ENCODE measurements at places on chromosomes 6 and 20.

GRCh38 chr6:142302421-142303175, 791 bp downstream of the ADGRG6 start:
- DNase-seq = no peak

GRCh38 chr6:13140980-13141379, 187.4 kb downstream of the TBC1D7 start:
- no peak for DNase-seq

GRCh38 chr20:13765299-13765698, 19.4 kb downstream of the ESF1 start:
- DNase-seq = no peak

DNA sequence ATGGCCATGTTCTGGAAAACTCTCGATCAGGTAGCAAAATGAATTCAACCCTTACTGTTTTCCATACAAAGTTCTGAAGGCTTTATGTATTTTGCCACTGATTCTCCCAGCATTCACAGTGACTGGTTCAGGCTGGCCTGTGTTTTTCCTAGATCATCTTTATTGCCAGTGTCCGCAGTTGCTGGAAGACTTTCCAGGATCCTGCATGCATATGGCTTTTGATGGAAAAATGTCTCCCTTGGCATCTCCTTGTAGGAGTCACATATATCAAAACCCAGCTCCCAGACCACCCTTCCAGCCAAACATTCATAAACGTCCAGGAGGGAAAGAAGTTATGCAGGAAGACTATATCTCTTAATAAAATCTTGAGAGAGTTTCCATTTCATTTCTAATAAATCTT, 588.8 kb downstream of the MAFB start:
- no peak for DNase-seq

GRCh38 chr6:99761711-99762110, 155.1 kb downstream of the PRDM13 start:
- no peak for DNase-seq

DNA sequence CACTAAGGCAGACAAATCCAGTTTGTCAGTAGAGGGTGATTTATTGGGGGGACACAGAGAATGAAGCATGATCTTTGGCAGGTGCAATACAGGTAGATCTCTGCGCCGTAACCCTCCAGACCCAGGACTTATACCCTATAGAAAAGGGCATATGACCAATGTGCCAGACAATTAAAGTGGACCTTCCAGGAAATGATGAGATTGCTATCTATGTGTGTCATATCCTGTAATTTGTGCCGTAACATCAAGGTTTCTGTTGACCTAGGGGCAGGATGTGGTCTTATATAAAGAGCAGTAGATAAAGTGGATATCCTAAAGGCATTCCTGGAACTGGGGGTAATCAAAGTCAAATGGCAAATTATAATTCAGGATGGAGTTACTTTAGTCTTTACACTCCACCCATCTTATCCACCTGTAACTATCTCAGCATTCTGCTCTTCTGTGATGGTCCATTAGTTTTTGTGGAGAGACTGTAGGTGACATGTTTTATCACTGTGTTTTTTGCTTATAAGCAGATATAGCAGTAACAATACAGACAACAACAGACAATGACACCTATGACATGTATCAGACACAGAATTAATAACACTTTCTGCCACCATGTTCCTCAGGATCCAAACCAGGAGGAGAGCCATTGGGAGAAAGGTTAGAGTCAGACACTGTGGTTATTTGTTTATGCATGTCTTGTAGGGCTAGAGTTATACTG, 43.1 kb upstream of the ZNF337 start:
- DNase-seq = no peak

DNA sequence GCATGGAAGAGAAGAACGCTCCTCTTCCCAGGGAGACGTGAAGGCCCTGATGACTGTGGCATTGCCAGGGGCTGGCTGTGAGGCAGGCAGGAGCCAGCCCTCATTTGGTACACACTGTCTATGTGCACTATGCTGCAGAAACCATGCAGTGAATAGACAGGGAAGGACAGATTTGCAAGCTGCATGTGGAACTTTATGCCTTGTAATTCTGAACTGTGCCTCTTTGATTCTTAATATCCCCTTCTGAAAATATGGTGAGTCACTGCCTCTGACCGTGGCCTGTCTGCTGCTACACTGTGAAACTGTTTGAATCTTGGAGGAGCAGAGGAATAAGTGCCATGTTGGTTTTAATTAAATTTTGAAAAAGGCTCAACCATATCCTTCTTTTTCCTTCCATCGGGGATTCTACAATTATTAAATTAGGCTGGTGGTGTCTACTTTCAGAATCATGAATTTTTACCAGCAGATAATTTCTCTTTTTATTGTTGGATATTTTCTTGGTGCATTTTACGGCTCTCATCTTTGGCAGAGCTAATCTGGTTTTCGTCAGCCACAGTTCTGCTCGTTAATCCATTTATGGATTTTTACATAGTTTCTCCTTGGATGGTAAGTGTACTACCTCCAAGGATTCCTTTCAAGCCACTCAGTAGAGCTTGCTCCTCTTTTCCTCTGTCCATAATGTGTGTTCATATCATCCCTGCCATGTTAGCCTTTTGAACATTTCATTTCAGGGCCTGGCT, 301.0 kb upstream of the SLC35B3 start:
- no peak for DNase-seq

DNA sequence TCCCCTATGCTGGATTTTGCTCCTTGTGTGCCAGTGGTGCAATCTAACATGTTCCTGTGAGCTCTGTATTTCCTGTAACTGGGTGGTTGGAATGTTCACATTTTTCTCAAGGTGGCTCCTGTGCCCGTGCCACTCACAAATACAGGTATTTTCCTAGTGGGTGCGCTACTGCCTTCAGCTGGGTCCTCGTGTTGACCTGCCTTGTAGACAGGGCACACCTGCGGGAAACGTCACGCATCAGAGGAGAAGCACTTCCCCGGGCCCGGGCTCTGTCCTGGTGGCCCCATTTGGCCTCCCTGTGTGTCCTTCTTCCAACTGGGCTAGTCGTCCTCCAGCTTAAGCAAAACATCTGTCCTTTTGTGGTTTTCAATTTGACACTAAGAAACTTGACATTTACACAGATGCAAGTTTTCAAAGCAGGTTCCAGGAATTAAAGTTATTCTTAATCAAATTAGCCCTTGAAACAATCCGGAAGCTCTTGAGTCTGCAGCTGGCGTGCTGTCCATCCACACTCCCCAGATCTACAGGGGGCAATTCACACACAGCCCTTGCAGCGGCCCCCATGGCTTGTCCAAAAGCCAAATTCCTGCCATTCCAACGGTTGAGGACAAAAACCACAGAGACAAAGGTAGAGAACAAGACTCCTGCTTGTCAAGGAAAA, 275.1 kb downstream of the CDC5L start:
- DNase-seq = no peak

DNA sequence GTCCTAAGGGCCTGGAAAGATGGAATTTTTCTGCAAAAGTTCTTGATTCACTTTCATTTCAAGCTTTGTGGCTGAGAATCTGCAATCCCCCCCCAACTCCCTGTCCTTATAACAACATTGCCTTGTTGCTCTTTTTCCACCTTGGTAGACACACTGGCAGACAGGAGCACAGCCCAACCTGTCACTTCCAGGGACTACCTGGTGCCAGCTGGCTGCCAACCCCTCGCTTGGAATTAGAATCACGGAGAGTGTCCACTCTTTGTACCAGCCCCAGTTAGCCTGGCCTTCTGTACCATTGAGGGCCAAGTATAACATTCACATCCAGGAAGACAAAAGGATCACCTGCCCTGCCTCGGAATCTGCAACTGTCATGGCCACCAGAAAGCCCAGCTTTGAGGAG, 74.7 kb downstream of the POPDC3 start:
- DNase-seq = no peak

- no peak for DNase-seq
These were observed 6.8 kb downstream of the ADA start for GRCh38 chr20:44644667-44645131.

DNA sequence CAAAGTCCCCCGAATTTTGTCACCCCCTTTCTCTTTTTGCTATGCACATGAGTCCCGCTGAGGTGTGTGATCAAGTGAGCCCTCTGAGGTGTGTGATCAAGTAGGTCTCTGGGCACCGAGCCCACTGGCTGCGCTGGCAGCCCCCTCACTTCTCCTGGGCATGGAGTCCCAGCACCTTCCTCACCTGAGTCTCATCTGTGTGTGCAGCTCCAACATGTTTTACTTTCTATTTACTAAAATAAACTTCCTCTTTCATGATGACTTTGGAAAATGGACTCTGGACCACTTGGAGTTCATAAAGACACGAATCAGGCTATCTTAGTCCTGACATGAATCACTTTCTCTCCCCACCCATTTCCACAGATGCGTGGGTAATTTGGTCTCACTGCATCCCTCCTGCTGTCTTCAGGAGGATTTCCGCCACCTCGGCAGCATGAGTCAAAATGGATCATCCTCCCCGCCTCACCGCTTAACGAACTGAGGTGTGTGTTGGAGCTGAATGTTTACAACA, 39.8 kb downstream of the PRDM1 start:
- DNase-seq = no peak

DNA sequence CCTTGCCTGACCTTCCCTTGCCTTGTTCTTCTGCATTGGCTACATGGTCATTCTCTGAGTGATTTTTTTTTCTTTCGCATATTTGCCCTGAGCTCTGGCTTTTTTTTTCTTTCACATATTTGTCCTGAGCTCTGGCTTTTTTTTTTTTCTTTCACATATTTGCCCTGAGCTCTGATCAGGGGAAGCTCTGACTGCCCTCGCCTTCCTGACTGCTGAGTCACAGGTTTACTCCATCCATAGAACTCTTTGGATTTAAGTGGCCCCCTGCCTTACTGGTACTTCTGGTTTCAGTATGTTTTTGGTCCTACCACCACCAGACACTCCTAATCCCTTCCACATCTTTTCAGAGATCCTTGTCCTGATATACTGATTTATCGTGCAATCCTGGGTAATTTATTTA, 201.1 kb downstream of the OGFRL1 start:
- peak; percentile 75 for DNase-seq

DNA sequence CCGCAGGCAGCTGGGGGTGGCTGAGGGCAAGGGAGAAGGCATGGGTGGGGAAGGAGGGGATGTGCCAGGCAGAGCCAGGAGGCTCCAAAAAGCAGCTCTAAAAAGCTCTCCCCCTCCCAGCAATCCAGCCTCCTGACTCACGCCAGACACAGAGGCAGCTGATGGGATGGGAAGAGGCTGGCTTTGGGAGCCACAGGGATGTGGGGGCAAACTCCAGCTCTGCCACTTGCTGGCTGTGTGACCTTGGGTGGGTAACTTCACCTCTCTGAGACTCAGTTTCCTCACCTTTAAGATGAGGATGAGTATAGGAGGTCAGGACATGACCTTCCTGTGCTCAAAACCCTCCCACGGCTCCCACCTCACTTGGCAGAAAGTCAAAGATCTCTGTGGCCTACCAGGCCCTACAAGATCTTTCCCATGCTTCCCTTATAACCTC, 148.9 kb downstream of the CEBPB start:
- DNase-seq = no peak

DNA sequence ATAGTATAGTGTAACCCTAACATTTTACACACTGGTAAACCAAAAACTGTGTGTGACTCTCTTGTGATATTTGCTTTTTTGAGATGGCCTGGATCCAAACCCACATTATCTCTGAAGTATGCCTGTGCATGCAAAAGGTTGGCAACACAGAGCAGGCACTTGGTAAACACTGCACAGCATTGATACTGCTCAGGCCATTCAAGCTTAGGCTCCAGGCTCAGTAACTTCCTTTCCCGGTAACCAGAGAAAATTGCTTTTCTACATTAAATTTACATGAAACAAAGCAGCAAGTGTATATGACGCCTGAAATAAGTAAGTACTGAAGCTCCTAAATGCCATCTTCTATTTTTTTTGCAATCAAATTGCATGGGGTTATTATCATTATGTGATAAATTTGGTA, 205.7 kb downstream of the EPM2A start:
- DNase-seq = no peak

DNA sequence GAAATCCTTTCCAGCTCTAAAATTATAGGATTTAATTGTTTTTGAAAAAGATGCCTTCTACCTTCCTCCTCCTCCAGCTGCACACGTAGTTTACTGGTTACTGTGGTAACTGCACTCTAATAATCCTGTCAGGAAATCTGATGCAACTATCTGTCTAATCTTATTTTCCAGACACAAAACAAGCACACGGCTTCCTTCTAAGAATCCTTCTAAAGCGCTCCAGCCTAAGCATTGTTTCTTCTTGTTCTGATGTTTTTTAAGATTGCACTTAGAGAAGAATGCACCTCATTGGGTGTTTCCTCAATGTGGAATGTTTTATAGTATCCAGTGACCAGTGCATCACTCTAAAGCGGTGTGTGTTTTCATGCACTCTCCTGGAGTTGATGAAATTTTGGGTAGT, 63.6 kb downstream of the CARMIL1 start:
- DNase-seq = peak; percentile 39

- peak; percentile 97 for DNase-seq
These were observed 126.0 kb upstream of the ADGRF1 start for GRCh38 chr6:47168180-47168579.

- no peak for DNase-seq
These were observed 153.2 kb downstream of the AIG1 start for GRCh38 chr6:143213859-143214376.

DNA sequence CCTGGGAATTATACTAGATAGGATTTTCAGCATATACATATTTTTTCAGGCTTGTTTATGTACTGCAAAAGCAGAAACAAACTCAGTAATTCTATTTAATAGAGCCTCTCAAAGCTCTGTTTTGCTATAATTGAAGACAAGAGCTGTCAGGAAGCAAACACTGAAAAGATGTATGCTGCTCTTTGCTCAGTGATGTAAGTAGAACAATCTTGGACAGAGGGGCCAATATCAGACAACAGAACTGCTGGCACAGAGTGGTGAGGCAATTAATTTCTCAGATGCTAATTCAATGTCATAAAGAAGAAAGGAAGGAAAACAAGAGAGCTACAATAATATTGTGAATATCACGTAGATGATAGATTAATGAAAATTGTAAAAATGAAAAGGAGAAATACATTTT, 663.3 kb upstream of the ADGRB3 start:
- no peak for DNase-seq

GRCh38 chr6:168115748-168116437, 36.9 kb upstream of the FRMD1 start:
- DNase-seq = no peak

- DNase-seq = peak; percentile 47
These were observed 49.2 kb downstream of the GMDS start for GRCh38 chr6:2196079-2196679.

DNA sequence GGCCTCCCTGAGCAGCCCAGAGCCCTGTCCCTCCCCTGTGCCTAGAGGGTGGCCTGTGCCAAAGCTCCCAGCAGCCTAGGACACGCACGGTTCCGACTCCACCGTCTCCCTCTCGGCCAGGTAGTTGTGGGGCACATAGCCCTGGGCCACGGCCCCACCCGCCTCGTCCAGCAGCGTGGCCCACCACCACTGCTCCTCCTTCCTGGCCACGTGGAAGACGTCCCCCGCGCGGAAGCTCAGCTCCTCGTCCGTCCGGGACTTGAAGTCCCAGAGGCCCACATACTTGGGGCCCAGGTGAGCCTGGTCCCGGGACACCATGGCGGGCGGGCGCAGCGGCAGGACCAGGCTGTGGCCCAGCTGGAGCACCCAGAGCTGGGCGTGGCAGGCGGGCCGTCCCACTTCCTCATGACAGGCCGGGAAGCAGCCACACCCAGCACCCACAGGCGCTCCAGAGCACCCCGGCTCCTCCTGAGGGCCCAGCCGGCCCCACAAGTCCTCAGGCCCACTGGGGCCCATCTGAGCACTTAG, at the start of gene PTK6:
TSS of gene PTK6 (minus strand) at position 380 of the 528 bp plus-strand sequence. CDS start at position 318, 62 bp downstream.
- no peak for DNase-seq

GRCh38 chr6:129516005-129516404, 194.0 kb downstream of the ARHGAP18 start:
- no peak for DNase-seq

Measured in fibroblast of the conjunctiva (primary cell).